ENCODE measurements at places on chromosomes 4 and X.

DNA sequence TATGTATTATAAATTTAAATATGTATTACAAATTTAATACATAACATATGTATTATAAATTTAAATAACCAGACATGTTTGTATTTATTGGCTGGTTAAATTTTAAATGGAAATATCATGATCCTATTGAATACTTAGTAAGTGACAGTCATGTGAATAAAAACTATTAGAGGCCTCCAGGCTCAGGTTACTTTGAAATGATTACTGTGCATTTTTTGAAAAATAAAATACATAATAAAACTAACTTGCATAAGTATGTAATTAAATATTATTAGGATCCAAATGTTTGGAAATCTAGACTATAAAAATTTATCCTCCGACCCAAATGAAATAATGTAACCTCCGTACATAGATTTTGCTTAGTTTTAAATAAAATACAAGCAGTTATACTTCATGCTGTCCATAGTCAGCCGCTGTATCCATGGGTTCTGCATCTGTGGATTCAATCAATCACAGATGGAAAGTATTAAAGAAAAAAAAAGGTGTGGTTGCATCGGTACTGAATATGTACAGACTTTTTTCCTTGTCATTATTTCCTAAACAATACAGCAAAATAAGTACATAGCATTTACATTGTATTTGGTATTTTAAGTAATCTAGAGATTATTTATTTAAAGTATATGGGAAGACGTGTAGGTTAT lies 140.7 kb downstream of the WDFY3 start:
- no peak for DNase-seq

DNA sequence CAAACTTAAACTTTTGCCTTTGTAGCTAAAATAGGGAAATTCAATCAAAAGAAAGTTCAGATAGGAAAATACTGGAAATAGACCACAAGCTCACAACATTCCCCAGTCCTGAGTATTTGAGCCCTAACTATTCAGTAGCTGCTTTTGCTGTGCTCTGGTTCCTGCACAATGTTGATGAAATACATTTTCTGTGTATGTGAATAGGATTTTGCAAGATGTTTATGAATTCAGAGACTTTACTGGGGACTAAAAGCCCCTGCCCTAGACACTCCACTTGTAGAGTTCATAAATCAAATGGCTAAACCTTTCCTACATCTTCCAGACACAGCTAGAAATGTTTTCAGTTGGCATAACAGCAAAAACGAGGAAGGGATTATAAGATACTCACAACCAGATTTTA lies 105.9 kb downstream of the FBXO8 start:
- DNase-seq, result no peak

DNA sequence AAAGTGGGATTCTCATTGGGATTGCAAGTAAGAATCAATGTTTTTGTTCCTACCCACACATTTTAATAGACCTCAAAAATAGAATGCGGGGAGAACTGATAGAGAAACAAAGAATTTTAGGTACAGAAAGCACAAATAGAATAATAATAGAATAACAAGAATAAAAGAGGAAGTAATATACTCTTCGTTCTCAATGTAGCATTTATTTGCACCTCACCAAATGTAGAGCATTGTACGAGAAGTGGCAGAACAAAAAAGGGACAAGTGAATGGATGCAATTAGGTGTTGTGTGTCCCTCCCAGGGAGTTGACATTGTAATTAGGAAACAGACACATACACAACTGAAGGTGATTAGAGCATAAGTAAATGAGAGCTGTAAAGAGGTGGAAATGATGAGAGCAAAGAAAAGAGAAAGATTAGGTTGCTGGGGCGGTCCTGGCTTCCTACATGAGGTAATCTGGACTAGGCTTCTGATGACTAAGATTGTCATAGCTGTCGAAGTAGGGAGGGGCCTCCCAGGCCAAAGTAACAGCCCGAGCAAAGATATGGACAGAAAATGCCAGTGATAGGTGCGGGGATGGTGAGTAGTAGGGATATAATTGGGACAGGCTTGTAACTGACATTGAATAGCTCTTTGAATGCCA lies 10.4 kb downstream of the RAB9A start:
- DNase-seq, result no peak

- no peak for DNase-seq
Observed at GRCh38 chr4:108466936-108467902, 153.2 kb upstream of the RPL34 start.

DNA sequence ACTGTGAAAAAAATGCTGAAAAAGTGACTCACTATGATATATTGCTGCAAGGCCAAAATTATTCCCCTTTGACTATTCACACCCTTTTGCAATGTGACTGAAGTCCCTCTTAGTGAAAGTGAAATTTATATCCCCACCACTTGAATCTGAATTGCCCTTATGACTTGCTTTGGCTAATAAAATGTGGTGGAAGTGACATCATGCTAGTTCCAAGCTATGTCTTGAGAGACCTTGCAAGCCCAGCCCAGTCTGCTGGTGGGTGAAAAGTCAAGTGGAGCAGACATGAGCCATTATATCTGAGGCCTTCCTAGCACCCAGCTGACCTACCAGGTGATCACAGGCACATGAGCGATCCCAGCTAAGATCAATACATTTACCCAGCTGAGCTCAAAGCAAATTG lies 94.7 kb downstream of the LINC00632 start:
- no peak for DNase-seq

- DNase-seq, result no peak
Observed at GRCh38 chr4:41454423-41454822, 83.5 kb upstream of the LIMCH1 start.

DNA sequence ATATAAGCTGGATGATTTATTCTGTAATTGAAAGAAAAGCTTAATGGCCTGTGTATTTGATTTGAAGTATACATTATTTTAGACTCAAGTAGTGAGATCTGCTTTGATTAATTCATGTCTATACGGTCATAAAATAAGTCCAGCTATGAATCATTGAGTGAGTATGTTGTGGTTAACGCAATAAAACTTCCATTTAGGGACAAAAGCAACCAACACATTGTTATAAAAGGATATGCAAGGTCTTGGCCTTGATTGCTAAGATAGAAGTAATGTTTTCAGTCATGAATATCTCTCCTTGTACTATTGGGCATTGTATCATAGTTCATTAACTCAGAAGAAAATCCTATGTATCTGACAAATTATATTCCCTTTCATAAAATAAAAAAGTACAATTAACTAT lies 162.1 kb downstream of the EPHA5 start:
- DNase-seq, result no peak

DNA sequence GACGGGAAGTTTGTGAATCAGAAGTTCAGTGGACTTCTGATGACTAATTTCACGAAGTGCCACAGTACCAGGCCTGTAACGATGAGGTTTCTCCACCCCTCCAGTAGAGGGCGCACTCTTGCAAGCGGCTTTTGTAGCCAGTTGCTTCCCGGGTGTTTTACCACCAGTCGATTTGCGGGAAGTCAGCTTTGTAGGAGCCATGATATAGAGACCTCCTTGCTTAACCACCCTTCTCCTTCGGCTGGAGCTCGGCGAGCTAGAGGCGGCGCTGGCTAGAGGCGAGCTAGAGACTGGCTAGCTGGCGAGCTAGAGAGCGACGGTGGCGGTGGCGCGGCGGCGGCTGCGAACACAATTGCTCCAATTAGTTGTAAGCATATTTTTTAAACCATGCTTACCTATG lies 72.0 kb downstream of the IL1RAPL1 start:
- DNase-seq, result peak; percentile 21

DNA sequence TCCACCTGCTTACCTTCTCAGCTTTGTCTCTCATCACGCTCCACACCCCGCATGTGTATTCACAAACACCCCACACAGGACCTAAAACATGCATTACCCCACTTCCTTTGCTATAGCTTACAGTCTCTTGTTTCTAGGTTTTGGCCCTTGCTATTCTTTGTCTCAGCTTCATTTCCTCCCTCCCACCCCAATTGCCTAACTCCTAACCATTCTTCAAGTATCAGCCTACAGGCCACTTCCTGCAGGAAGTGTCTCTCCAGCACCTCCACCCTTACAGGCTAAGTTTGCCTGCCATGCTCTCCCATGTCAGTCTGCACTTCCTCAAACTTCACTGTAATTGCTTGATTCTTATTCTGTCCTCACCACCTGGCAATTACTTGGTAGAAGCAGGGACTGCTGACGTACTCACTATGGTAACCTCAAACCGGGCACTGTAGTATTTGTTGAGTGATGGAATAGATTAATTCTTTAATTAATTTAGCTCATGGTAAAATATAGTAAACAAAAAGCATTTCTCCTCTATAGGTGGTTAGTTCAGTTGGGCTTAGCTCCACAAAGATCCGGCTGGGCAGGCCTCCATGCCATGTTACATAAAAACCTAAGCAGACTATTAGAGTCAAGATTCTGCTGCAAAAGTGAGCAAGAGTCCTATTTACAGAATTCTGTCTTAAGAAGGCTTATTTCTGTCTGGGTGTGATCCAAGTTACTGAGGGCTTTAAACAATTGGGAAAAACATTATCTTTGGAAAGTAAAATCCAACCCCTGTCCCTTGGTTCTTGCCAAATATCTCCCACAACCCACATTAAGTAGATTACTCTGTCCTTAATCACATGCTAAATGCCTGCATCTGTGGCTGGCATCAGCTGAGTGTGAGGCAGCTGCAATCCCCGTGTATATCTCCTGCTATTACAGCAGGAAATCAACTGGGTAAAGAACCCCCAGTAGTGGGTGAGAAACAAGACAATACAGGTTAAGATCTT lies 124.7 kb upstream of the CPEB2 start:
- DNase-seq, result no peak

GRCh38 chrX:141439651-141440050 lies 144.9 kb downstream of the SPANXA1 start:
- no peak for DNase-seq

DNA sequence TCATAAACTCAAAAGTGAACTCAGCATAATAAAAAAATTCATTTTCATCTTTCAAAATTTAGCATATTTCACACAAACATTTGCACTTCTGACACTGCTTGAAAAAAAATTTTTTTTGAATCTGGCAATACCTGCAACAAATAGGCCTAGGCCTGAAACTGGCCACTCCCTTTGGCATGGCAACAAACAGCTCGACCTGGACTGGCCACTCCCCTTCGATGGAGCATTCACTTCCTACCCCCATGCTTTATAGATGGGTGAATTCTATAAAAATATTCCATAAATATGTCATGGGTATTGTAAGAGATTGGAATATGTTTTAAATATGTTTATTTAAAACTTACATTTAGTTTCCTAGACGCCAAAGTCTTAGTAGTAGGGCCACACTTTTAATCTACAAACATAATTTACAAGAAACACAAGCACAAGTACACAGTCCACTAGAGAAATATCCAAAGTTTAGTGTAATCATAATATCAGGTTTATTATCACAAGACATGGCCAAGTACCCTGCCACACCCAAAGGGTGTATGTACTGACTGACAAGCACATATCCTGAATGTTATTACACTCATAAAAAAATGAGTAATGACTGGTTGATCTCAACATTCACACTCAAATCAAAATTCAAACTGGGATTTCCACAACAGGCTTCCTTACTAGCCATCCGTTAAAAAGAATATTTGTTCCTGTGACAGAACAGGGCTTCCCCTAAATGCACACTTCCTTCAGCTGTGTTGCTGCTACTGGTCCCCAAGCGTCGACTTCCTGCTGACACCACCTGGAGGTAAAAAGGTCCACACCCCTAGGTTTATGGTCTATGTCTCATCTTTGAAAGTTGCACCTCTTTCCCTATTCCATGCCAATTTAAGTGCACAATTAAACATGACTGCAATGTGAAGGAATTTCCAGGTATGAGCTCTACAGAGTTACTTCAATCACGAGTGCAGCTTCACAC lies 271.5 kb downstream of the NR3C2 start:
- no peak for DNase-seq

GRCh38 chr4:1582227-1582626 lies 101.9 kb downstream of the FAM53A start:
- DNase-seq, result no peak

DNA sequence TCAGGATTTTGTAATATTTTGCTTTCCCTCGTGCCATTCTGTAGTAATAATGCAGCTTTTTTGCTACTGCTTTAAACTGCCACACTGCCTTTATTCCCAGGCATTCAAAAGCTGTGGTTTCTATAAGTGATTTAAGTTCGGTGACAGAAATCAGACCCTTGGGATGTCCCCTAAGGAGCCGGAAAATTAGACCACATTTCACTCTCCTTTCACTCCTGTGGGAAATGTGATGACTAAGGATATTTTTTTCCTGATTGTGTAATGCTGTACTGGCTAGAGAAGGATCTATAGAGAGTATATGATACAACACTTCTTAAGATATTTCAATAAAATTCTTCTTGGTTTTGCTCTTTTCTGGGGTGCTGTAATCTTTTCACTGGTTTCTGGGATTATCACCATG lies 24.4 kb downstream of the UGT2A3 start:
- DNase-seq, result no peak

DNA sequence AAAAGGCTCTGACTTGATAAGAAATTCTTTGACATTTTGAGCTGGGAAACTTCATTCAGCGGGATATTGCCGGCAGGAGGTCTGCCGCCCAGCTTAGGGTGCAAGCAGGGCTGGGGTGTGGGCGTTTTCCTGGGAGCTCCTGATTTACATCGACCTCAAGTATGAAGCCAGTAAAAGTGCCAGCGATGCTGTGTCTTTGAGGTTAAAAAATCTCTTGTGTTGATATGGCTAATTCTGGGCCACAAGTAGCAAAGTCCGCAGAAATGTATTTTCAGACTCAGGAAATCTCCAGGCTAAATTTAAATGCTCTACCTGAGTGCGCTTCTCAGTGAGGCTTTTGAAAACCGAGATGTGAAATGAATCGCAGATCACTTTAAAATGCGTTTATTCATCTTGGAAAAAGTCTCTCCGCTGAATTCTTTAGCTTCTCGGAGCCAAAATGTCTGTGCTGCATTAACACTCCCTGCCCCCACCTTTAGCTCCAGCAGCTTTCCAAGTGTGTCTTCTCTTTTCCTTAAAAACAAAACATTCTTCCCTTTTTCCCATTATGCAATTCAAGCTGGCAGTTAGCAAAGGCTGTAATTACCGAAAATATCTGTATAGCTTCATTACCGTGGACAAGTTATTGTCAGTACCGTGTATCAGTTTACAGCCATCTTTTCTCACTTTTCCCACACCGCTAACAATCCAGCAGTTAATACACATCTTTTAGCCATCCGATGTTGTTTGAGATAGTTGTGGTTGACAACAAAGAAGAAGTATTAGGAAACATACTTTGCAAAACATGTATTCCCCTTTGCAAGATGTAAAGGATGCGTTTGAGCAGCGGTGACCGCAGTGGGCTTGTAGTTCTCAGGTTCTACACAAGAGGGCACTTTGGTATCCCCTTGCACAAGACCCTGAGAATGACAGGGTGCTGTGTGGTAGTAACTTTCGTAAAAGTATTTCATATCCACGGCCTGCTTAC lies 136.0 kb upstream of the STX18 start:
- no peak for DNase-seq

DNA sequence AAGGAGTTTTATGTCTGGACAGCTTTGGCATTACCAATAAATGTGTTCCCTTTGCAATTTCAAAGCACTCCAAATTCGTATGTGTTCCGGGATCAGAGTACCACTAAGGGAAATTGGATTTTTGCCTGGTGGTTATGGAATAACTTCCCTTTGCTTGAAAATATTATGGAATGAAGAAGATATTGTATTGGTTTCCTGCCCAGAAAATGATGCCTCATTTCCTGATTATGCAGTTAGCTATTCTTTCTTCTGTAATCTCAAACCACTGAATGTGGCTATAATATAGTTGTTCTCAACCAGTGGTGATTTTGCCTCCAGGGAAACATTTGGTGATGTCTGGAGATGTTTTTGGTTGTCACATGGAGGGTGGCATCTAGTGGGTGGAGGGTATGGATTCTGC lies 142.9 kb downstream of the PCDH7 start:
- DNase-seq, result no peak
